Choroid plexus epithelial cell (primary cell): ENCODE measurements at places on chromosomes 3 and 15.
A peak's percentile ranks its signal among the peaks of the same experiment; 100 is the strongest.

- no peak for DNase-seq
Measured at GRCh38 chr3:172281884-172282283, 166.4 kb downstream of the GHSR start.

DNA sequence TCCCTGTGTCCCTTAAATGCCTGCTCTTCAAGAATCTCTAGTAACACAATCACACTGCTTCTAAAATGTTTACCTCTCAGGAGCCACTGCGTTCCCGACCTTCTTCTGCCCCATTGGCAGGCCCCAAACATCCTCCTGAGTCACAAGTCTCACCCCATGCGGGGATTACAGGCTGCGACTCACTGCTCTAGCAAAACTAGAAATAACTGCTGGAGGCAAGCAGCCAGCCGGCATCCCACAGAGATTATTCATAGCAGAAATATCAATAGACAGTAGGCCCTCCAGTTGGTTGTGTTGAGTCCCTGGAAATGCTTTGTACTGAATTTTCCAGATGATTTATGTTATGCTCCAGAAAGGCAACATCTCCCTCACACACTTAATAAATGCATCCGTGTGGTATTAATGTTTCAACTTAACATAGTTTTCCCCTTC, 64.8 kb downstream of the RFTN1 start:
- DNase-seq: peak; percentile 97

- no peak for DNase-seq
Measured at GRCh38 chr15:83290236-83290635, 5.8 kb upstream of the BNC1 start.

DNA sequence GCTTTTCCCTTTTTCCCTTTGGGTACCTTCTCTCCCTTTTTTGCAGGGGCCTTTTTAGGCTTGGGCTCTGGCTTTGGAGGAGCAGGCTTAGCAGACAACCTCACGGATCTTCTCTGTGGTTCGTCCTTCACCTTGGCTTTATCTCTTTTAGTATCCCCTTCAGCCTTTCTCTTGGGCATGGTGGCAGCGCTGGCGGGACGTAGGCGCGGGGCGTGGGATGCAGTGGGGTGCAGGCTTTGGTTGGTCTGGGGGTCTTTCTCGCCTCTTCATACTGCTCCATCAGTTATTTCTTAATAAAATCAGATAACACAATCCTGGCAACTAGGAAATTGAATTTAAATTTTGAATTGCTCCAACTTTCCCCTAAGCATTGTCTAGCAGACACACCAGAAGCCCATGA, 11.3 kb upstream of the ATP1B3 start:
- DNase-seq: no peak

DNA sequence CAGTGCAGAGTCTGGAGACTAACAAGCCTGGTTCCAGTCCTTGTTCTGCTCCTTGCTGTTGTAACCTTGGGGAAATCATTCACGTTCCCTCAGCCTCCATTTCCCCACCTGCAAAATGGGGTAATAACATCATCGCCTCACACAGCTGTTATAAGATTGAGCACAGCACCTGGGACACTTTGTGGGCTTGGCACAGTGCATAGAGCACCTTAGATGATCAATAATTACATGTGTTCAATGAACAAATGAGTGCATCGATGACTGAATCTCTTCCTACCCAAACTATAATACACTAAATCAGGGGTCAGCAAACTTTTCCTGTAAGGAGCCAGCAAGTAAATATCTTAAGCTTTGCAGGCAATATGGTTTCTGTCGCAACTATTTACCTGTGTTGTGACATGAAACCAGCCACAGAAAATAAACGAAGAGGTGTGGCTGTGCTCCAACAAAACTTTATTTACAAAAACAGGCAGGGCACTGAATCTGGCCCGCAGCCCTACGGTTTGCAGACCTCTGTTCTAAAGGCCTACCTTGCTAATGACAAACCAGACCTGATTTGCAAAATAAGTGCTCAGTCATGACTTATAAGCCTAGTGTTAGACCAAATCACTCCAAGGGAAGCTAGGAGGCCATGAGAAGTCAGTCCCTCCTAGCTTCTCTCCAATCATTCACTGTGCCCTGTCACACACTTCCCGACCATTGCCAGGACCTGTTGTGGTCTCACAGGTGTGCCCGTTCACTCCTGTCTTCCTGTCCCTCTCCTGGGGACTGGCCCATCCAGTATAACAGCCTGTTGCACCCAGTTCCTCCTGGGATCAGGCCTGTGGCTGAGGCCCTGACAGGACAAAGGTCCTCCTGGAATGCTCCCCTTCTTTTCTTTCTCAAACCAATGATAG, 149.4 kb upstream of the WNT5A start:
- no peak for DNase-seq

DNA sequence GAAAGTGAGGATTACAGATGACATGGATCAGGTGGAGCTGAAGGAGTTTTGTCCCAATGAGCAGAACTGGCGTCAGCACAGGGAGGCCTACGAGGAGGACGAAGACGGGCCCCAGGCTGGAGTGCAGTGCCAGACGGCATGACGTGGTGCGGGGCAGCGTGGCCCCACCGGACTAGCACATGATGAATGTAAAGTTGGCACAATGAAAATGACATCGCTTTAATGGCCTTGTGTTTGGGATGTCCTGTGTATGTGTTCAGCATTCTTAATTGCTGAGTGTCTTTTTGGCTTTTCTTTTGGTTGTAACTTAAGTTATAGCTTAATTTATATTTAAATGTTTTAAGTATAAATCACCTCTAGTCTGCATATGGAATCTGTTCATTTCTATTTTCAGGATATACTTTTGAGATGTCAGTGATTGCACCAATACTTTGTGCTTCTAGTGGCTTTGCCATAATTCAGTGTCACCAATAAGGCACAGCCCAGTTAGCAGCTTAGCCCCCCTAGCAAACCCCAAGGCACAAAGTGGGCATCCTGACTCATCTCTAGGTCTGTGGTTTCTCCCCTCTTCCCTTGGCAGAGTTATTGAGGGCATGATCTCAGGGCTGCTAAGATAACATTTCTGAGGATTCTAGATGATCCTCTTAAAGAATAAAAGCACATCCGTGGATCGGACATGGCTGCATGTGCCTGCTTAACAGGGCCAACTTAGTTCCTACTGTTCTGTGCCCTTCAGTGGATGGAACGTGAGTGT, 16.1 kb downstream of the DNAJA4 start:
- no peak for DNase-seq

GRCh38 chr3:120077731-120078130, 16.5 kb downstream of the GSK3B start:
- DNase-seq: no peak

GRCh38 chr15:53808058-53808706, 48.7 kb upstream of the WDR72 start:
- DNase-seq: peak; percentile 12

DNA sequence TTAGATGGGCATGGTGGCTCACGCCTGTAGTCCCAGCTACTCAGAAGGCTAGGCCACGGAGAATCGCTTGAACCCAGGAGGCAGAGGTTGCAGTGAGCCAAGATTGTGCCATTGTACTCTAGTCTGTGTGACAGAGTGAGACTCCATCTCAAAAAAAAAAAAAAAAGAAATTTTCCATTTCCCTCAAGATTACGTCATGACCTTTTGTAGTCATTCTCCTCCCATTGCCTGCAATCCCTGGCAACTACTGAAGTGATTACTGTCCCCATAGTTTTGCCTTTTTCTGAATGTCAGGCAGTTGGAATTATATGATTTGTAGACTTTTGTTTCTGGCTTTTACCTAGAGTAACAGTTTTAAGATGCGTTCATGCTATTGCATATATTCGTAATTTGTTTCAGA, 28.0 kb downstream of the WDR76 start:
- DNase-seq: peak; percentile 37
